Activated naive CD8-positive, alpha-beta T cell treated with anti-CD3 and anti-CD28 coated beads, Interleukin-2, amount 10 ng/mL, durations not matched to agents 7 days and 5 days (primary cell): ENCODE measurements at places on chromosomes 4 and X. TPM values are rescaled to one million over a fixed set of nuclear protein-coding genes. Genes with fewer than 3 reads are reported as not detected.

GRCh38 chrX:57929373-57929772, 19.1 kb upstream of the ZXDA start:
- no peak overlapping the region for H3K27ac ChIP-seq
- H3K36me3 ChIP-seq, result no peaks in the 10 kb centered on the region
- H3K4me3 ChIP-seq, result no peak overlapping the region
- peaks cover 3% of the 10 kb centered on the region for H3K27me3 ChIP-seq
- H3K4me1 ChIP-seq, result no peaks in the 10 kb centered on the region

DNA sequence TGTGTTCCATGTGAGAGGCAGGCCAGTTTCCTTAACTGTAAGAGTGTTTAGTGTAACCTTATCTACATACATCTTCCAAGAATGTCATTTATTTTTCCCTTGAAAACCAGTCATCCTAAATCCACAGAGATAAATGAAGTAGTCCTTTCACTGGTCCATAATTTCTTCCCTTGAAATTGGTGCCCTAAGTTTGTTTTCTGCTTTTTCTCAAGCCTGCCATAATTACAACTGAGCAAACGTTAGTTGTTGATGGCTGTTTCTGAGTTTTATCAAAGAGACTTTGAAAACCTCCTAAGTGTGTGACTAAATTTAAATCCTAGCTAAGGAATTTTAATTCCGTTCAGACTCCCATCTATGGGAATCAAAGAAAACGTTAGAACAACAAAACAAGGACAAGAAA, 3.6 kb upstream of the TDO2 start:
- no peaks in the 10 kb centered on the region for H3K36me3 ChIP-seq
- H3K27me3 ChIP-seq, result no peaks in the 10 kb centered on the region
- H3K4me1 ChIP-seq, result no peaks in the 10 kb centered on the region
- H3K4me3 ChIP-seq, result no peak overlapping the region
- H3K27ac ChIP-seq, result no peak overlapping the region

DNA sequence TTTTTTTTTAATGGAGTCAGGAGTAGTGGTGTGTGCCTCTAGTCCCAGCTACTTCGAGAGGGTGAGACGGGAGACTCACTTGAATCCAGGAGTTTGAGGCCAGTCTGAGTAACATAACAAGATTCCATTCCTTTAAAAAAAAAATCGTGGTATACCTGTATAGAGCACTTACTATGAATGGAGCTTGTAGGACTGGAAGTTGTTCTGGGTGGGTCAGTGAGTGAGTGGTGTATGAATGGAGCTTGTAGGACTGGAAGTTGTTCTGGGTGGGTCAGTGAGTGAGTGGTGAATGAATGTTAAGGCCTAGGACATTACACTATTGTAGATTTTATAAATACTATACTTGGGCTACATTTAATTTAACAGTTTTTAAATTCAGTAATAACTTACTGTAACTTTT, 2.9 kb upstream of the SLC10A7 start:
- DNase-seq, result no peak
- H3K27me3 ChIP-seq, result no peaks in the 10 kb centered on the region
- H3K4me3 ChIP-seq, result no peak overlapping the region
- H3K4me1 ChIP-seq, result peaks cover 10% of the 10 kb centered on the region
- H3K36me3 ChIP-seq, result peaks cover 5% of the 10 kb centered on the region

DNA sequence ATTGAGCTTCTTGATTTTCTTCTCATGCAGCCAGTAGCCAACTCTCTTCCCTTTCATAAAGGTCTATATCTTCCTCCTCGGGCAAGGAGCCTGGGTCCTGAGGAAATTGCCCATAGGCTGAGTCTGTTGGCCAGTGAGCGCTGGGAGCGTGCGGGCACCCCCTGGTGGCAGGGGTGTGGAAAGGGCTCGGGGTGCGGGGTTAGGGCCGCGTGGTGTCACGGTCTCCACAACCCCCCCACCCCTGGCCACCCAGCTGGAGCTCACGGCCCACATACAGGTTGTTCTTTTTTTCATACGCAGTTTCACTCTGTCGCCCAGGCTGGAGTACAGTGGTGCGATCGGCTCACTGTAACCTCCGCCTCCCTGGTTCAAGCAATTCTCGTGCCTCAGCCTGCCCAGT, 13.1 kb downstream of the RBM10 start:
- peaks cover 2% of the 10 kb centered on the region for H3K4me1 ChIP-seq
- no peak overlapping the region for H3K27ac ChIP-seq
- H3K4me3 ChIP-seq, result no peak overlapping the region
- no peaks in the 10 kb centered on the region for H3K27me3 ChIP-seq
- H3K36me3 ChIP-seq, result peaks cover 14% of the 10 kb centered on the region

PDZD4 gene
- 1.1 TPM for total RNA-seq
